Cortex of kidney (tissue), 1 donor: ENCODE measurements at places on chromosomes 7 and 10.

- no peak for DNase-seq
These were observed at the start of gene SYCE1 for GRCh38 chr10:133565441-133566294. TSS of gene SYCE1 (minus strand) at chr10:133565583. CDS start at chr10:133565529, 54 bp downstream.

- no peak for DNase-seq
These were observed 8.7 kb downstream of the ACTR1A start for GRCh38 chr10:102493771-102494170.

DNA sequence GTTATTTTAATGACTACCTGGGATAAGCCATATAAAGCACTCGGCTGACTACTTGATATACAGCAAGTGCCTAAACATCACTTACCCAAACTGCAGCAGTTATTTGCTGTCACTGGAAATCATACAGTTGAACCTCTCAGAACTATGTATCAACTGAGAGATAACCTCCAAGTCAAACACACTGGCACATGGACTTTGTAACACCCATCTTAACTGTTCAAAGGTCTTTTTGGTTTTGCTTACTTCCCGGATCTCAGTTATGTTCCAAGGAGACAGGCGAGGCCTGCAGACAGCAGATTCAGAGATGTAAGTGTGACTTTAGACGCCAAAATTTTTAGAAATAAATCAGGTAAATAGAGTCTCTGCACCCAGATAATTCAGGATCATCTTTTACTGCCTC, 34.6 kb upstream of the DAGLB start:
- no peak for DNase-seq

GRCh38 chr10:74322141-74322540, 171.1 kb downstream of the ADK start:
- DNase-seq, result no peak

DNA sequence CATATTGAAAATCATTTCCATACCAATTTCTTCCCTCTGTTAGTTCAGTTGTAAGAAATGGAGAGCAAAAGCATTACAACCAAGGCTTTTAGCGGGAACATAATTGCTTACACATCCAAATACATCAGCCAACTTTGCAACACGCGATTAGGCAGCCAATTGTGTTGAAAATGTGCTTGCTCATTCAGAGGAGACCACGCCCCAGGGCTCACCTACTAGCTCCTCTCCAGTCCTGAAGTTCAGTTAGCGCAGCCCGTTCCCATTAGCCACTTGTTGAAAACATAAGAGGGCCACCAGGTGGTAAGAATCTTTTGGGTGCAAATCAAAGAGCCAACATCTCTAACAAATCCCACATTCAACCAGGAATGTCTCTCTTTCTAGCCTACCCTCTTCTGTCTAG, 213.2 kb upstream of the MDFIC start:
- DNase-seq, result no peak

DNA sequence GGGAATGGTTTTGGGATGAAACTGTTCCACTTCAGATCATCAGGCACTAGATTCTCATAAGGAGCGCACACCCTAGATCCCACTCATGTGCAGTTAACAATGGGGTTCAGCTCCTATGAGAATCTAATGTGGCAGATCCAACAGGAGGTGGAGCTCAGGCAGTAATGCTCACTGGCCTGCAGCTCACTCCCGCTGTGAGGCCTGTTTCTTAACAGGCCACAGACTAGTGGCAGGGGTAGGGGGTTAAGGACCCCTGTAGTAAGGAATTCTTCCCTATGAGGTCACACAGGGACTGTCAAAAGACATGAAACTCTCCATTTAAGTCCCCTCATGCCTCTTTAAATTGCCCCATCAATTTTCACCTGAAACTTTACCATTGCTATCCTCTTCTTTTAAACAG, 8.0 kb downstream of the HGF start:
- DNase-seq, result no peak

- DNase-seq, result no peak
These were observed 521.7 kb upstream of the FZD8 start for GRCh38 chr10:36163827-36164226.

DNA sequence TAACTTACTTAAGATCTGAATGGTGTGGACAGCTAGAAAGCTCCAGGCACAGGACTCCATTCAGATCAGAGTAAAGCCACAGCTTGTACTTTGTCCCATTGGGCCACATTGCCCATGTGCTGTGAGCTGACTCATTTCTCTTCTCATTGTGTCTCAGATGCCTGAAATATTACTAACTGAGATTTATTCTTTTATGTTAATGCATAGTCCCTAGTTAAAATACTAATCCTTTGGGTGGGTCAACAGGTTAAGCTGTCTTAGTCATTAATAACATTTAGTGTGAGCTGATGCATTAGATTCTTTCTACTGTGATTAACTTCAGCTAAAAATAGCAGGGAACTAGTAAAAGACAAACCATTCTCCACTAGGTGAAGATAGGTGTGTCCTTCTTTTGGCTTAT, 104.7 kb upstream of the ARMC3 start:
- DNase-seq, result no peak

DNA sequence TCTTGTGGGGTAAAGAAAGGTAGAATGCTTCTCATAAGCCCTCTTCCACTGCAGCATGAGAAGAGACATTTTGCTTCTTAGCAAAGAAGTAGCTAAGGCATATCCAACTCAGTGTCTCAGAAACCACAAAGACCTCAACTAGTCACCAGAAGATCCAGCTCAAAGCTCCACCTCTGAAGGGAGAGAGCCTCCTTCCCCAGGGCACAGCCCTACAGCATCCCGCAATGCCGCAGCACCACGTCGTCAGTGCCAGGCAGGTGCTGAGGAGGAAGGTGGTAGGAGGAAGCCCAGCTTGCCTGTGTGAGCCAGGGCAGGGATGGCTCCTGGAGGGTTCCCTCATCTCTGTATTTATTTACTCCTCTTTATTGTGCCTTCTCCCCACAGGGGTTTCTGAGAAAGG, 385.6 kb upstream of the NPVF start:
- DNase-seq, result no peak

DNA sequence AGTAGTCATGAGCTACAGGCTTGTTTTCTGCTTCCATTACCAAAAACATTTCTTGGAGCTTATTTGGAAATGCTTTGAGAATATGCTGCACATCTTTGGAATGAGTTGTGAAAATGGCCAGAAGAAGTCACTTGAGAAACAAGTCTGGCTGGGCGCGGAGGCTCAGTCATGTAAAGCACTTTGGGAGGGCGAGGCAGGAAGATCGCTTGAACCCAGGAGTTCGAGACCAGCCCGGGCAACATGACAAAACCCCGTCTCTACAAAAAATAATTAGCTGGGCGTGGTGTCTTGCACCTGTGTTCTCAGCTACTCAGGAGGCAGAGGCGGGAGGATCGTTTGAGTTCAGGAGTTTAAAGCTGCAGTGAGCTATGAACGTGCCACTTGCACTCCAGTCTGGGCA, 882 bp upstream of the CHCHD1 start:
- DNase-seq, result no peak

GRCh38 chr7:22157552-22157951, 199.4 kb downstream of the RAPGEF5 start:
- no peak for DNase-seq

DNA sequence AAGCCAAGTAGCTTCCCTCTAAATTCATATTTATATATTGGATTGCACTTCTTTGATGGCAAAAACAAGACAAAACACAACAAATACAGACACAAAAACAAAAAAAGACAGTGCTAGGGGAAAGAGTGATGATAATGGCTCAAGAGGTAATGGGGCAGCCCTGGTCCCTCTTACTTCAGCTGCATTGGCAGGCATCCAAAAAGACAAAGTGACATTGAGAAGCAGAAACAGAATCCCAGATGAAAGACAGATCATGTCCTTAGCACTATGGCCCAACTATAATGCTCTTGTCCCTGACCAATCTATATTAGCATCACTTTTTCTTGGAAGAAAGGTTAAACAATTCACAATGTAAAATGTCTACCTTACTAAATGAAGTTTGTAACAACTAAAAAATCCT, 76.2 kb downstream of the GPR85 start:
- DNase-seq, result no peak

- DNase-seq, result no peak
These were observed 235.1 kb upstream of the CELF2 start for GRCh38 chr10:10782603-10783002.

- no peak for DNase-seq
These were observed 48.9 kb downstream of the PUS7 start for GRCh38 chr7:105473163-105473562.

- DNase-seq, result no peak
These were observed 31.3 kb upstream of the LOXL4 start for GRCh38 chr10:98299341-98299740.

DNA sequence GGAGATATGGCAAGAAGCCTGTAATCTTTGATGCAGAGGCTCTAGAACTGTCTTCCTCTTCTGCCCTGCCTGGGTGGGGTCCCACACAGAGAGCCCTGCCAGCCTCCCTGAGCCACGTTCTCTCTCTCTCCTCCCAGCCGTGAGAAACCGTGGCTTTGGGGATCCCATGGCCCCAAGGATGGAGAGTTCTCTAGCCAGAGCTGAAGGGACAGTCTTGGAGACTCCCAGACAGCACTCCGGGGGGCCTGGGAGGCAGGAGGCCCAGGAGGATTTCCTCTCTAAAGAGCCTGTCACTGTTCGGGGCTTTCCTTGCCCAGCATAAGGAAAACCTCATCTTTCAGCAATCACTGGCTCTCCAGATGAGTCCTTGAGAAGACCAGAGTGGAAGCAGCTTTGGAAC, 227.1 kb downstream of the ARHGAP12 start:
- DNase-seq, result no peak

- no peak for DNase-seq
These were observed 948 bp downstream of the ZNF485 start for GRCh38 chr10:43607199-43607573.

DNA sequence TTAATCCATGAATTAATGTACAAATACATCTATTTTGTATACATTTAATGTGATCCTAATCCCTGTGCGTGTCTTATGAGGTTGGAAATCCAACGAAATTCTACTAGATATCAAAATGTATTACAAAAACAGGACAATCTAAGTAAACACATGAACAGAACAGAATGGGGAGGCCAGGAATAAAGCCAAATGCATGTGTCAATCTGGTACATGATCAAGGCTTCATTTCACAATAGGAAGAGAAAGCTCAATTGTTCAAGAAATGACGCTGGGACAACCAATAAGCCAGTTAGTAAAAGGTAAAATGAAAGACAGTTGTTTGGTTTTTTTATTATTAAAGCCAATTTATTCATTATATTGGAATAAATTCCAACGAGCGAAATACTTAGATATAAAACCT, 83.0 kb downstream of the COL13A1 start:
- DNase-seq, result no peak

DNA sequence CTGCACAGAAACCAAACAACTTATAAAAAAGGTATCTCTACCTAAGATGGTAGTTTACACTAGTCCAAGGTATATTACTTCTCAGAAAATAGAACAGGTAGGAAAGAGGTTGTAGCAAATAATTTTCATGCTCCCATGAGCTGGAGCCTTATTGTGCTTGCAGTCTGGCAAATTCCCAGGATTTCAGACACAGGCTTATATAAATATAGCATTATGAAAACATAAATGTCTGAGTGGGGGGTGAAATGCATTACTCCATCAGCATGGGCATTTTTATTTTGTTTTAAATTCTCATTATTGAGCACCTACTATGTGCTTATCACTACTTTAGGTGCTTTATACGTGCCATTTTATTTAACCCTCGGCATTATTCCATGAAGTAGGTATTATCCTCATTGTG, 83.0 kb upstream of the PHYHIPL start:
- DNase-seq, result no peak

DNA sequence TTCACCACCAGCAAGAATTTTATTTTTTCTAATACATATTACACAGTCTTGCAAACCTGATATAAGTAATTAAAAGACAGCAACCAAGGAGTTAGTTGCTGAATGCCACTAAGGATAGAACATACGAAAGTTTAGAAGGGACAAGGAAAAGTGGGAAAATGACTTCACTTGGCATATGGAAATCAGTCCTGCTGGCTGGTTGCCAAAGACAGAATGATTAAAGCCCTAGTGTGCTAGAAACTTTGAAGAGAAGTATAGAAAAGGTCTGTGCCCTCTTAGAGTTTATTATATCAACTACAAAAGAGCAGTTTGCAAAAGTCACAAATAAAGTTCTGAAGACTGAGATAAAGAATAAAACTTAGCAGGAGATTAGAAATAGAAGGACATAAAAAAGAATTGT, 5.8 kb upstream of the YAE1 start:
- DNase-seq, result no peak

DNA sequence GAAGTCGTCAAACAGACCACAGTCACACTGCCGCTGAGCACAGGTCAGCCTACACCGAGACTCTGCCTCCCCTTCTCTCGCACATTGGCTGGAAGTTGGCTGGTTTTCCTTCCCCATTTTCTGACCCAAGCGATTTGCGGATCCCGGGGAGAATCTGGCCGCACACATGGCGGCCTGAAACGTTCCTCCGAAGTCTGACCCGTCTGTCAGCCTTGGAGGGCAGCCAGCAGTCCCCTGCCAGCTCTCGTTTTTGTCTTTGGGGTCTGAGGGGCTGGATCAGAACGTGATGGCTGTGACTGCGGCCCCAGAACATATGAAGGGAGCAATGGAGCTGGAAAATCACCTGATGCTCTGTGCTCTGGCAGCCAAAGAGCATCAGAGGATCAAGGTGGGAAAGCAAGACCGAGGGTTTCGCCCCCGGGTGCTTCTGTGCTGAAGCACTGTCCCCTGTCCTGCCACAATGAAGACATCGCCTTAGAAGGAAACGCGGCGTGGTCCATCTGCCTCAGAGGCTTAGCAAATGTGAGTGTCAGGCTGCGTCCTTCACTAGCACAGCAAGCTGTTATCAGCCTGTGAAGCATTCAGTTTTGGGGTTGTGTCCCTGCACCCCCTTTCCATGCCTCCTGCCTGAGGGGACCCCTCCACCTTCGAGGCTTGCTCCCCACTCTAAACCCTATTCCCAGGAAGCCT, 119.3 kb upstream of the SHH start:
- DNase-seq, result no peak

DNA sequence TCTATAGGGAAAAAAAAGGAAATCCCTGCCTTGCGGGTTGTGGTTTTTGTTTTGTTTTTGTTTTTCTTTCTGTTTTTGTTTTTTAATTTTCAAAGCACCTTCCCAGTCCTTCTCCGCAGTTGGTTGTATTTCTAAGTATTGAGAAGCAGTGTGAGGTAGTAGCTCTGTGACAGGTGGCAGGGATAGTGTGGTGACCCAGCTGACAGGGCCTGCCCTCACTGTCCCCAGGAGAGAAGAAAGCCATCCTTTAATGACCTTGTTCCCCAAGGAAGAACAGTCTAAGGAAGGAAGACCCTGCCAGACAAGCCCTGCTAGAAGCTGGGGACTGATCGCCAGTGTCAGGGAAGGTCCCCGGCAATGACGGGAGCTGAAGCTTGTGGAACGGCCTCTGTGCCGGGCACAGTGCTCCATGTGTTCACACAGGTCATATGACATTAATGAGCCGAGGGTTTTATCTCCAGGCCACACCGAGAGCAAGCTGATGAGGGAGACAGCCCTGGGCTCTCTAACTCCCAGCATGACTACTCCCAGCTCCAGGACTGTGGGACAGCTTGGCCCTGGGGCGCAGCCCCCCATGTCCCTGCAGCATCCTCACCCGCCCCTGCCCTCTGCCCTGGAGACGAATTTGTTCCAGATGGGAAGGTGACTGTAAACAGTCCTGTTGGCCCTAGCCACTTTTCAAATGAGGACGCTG, 69.0 kb upstream of the LRRC18 start:
- no peak for DNase-seq

GRCh38 chr10:45452743-45453452, 78.9 kb downstream of the ALOX5 start:
- DNase-seq, result no peak
